CD4-positive, alpha-beta T cell treated with Interleukin-21 for 1 hour (primary cell): ENCODE measurements at places on chromosomes 1 and 21.

DNA sequence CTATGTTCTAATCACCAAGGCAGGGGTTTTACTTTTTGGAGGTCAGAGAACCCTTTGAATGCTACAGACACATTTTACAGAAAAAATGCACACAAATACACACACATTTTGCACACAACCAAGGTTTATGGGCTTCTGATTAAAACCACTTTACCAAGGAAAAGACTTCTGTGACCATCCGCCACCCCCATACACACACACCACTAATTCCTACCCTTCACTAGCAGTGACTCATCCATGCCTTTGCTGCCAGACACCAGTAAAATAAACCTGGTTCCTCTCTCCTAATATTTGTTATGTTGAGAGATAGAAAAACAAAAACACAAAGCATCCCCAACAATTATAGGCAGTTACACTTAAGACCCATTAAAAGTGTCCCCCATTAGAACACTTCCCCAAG lies 12.9 kb downstream of the PIGM start:
- DNase-seq, result no peak

GRCh38 chr1:110726755-110727154 lies 52.0 kb upstream of the KCNA3 start:
- DNase-seq, result peak; percentile 24

DNA sequence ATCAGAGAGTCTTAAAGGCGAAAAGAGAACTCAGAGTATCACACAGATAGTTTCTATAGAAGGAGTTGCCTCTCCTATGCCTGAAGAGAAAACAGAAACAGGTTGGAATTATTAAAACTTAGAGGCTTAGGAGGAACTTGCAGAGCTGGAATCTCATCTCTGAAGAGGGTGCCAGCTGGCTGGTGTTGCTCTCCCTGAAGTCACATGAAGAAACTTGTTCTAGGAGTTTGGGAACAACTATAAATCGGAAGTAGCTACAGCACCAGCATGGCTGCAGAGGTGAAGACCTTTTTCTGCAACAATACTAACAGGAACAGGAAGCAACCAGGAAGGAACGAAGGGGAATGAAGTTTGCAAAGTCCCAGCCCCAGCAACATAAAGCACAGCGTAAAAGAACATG lies 35.8 kb downstream of the FMO3 start:
- DNase-seq, result no peak

- DNase-seq, result no peak
These were observed 19.4 kb downstream of the PTPRF start for GRCh38 chr1:43549921-43550597.

- DNase-seq, result no peak
These were observed 18.7 kb upstream of the ADAR start for GRCh38 chr1:154626456-154627256.

DNA sequence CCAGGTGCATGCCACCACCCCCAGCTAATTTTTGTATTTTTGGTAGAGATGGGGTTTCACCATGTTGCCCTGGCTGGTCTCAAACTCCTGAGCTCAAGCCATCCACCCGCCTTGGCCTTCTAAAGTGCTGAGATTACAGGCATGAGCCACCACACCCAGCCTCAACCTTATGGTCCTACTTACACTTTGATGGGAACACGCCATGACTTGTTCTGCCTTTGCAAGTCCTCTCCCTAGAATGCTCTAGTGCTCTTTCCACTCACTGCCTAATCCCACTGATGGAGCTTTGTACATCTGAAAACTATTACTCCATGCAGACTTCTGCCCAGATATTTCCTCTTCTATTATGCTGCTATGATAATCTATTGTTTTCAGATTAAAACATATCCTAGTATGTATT lies 174.3 kb downstream of the DAB1 start:
- no peak for DNase-seq

- no peak for DNase-seq
These were observed 55.4 kb downstream of the MATN1 start for GRCh38 chr1:30668024-30668423.

DNA sequence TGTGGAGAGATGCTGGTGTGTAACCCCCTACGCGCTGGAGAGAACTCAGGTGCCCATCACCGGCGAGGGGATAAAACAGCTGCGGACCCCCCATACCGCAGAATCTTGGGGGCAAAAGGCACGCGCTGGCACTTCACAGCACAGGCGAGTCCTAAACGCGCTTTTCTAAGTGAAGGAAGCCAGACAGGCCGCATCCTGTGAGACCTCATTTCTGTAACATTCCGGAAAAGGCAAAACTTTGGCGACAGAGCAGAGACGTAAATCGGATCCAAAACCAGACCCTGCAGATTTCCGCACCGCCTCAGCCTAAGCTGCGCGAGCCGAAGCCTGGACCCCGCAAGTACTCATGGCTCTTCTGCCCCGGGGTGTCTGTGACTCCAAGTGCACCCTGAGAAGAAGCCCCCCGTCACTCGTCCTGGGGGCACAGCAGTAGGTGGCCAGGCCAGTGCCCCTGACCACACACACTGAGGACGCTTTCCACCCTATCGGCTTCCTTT lies 60.9 kb downstream of the SLX9 start:
- DNase-seq, result no peak

- no peak for DNase-seq
These were observed 15.2 kb upstream of the AGO3 start for GRCh38 chr1:35915693-35916092.

GRCh38 chr1:92748138-92748537 lies 36.8 kb downstream of the EVI5 start:
- no peak for DNase-seq

DNA sequence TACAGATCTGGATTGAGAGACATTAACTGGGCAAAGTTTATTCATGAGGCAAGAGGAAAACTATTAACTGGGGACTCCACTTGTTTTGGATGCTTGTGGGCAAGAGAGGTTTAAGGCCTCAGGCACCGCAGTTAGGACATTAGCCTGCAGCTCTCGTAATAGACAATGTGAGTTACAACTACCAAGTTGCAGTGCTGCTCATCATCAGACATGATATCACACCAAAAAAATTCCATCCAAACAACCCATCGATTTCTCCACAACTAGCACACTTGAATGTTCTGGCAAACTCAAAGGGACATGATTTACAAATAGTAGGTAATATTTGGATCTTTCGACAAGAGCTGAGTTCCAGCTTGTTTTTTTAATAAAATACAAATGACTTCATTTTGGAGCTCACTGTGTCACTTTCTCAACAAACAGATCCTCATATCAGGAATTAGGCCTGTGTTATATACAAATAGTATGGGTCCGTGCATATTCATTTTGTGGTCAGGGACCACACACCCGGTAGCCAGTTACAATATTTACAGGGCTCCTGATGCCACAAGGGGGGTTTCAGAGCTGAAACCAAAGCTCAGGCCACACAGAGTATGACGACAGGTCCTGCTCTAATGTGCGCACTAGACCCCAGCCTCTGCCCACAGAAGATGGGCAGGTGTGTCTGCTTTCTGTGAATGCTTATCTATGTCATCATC lies 128.0 kb downstream of the TGFBR3 start:
- no peak for DNase-seq

- no peak for DNase-seq
These were observed 156.6 kb downstream of the SIPA1L2 start for GRCh38 chr1:232473324-232473723.
